NCI-H1694 treated with DMSO at 0.1 percent for 48 hours (cell line): ENCODE measurements at places on chromosomes 1 and 21.

DNA sequence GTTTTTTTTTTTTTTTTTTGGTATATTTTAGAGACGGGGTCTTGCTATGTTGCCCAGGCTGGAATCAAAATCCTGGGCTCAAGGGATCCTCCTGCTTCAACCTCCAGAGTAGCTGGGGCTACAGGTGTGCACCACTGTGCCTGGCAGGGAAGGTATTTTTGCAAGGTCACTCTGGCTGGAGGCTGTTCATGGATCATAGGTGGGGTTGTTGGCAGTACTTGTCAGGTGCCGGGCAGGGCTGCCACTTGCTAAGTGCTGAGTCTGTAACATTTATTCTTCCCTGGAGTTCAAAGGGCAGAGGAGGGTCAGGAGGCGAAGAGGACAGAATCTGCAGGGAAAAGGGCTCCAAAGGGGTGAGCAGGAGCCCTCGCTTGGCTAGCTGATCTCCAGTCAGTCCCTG, 24.1 kb downstream of the A3GALT2 start:
- DNase-seq = no peak

DNA sequence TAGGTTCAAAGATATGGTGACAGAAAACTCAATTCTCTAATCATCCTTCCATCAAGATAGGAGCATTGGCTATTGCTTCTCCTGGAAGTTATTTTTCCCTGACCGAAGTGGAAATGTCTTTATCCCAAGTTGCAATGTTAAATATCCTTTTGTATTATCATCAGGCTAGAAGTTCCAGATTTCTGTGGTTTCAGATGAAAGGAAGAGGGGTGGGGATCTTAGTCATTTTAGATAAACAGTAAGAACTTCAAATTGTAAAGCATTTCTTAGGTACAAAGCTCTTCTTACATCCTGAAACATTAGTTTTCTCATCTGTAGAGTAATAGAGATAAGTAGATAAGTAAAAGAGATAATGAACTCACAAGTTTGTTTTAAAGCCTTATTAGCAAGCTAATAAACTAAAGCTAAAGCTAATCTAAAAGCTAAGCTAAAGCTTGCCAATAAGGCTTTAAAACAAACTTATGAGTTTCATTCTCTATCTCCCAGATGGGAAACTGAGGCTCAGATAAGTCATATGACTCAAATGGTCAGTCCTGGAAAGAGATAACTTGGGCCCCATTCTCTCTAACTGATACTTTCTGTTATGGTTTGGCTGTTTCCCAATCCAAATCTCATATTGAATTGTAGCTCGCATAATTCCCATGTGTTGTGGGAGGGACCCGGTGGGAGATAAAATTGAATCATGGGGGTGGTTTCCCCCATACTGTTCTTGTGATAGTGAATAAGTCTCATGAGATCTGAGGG, 99.2 kb upstream of the KCNK2 start:
- no peak for DNase-seq

DNA sequence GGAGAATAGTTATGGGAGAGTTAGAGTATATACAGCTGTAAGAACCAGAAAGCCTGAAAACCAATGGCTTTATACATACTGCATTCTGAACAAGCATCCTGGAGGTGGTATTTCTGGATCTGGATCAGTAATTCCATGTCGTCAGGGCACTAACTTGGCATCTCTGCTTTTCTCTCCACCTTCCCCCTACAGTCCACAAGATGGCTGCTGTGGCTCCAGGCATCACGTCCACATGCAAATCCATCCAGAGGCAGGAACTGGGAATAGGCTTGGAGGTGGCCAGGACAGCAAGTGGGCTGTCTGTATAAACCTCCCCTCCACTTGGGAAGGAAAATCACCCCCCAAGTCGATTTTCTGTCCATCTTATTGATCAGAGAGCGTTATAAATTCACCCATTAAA, 86.2 kb upstream of the WDR26 start:
- no peak for DNase-seq

- no peak for DNase-seq
Observed at GRCh38 chr21:41954654-41955499, 1.1 kb upstream of the C2CD2 start.

DNA sequence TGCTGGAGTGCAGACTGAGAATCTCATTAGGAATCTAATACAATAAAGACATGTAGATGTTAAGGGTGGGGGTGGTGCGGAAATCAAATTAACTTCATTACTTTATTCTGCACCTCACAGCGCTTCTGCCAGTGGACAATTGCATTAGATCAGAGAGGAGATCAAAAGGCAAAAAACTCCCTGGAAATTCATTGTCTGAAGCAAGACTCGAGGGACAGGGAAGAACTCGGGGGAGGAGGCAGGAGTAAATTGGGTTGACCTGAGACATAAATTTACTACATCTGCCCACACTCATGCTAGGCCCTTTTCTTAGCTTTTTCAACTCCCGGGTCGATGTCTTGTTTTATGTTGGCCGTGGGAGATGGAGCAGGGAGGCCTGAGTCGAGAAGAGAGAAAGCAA, 315.4 kb downstream of the SPATA17 start:
- no peak for DNase-seq

DNA sequence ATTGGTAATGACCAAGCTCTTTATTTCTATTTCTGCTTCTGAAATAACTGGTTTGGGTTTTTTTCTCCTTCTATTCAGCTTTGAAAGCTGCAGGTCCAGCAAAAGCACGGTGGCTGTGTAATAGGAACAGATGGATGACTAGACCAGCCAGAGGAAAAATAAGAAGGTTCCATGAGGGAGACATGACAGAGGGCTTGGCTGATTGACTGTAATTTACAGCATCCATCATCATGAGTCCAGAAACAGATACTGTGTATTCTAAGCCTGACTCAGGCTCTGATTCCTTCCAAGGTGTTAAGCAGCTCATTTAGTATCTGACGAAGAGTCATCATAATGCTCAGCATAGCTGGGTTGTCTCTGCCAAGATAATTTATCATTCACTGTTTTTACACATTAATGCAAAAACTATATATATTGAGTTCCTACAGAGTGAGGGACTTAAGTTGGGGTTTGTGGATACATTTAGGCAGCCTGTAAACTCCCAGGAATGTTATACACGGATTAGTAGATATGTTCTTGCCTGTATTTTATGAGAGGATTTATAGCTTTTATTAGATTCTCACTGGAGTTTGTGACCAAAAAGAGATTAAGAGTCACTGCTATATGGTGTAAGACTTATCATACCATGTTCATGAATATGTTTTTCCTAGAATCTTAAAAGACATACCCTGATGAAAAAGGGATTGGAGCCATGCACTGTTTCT, 72.6 kb downstream of the SGIP1 start:
- no peak for DNase-seq

GRCh38 chr1:148161053-148161901, 9.2 kb upstream of the NBPF11 start:
- DNase-seq = no peak

DNA sequence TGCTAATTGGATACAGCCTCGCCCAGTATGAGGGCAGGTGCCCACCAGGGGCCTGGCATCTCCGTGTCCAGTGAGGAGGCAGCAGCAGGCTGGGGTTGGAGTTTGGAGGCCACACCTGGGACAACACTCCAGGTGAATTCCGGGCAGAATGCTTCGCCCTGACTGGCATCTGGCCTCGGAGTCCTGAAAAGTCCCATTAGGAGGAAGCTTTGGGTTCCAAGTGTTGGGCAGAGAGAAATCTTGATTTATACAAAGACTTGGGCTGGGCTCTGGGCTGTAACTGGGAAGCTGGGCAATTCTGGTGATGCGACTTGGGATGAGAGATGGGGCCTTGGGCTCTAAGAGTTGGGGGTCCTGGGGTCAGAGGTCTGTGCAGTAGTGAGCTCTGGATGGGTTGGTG, 48.1 kb upstream of the CSF3R start:
- no peak for DNase-seq

- DNase-seq = no peak
Observed at GRCh38 chr1:237677979-237678378, 212.7 kb downstream of the ZP4 start.

DNA sequence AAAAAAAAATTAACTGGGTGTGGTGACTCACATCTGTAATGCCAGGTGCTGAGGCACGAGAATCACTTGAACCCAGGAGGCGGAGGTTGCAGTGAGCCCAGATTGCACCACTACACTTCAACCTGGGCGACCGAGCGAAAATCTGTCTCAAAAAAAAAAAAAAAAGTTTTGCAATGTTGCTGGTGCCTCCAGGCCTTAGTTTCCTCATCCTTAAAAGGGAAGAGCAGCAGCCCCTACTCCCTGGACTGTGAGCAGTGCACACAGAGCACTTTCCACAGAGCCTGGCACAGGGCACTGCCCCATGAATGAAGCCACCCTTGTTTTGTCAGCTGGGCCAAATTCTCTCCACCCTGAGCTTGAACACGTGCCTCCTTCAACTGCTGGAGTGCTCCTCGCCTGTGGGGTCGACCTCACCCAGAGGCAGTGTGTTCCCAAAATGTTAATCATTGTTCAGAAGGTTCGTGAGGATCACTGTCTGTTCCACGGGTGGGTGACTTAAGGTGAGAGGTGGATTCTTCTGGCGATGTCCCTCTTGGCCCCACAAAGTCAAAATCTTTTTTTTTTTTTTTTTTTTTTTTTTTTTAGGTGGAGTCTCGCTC, 152.1 kb upstream of the TMEM51 start:
- no peak for DNase-seq

DNA sequence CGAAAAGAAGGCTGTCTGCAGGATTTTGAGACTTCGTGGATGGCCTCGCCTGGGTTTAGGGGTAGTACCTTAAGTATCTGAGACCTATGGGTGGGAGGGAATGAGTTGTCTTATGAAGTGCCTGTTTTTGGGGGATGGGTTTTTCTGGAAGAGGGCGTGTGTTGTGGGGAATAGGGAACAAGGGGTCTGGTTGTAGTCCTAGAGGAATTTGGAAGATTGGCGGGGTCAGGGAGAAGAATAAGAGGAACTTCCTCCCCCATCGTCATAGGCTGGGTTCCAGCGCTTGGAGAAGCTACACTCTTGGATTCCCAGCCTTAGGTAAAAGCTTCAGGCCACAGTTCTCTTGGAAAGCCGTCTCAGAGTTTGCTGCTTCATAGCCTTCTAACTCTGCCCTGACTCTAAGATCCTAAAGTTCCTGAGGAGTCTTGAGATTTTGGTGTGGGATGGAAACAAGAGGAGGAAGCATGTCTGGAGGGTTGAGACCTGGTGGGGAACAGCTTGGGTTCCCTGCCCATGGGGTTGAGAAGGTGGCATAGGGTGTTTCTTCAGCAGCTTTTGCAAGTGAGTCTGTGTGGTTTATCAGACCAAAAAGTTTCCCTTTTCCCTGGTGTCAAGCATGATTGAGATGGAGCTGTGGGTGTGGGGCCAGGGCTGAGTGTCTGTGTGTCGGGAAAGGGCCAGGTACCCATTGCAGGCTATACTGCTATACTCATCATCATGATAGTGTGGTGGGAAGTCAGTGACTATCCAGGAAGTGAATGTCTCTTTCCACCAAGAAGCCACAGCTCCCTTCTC, 1.8 kb downstream of the VANGL2 start:
- no peak for DNase-seq

GRCh38 chr1:26696654-26697430, 1.0 kb downstream of the ARID1A start:
- no peak for DNase-seq

DNA sequence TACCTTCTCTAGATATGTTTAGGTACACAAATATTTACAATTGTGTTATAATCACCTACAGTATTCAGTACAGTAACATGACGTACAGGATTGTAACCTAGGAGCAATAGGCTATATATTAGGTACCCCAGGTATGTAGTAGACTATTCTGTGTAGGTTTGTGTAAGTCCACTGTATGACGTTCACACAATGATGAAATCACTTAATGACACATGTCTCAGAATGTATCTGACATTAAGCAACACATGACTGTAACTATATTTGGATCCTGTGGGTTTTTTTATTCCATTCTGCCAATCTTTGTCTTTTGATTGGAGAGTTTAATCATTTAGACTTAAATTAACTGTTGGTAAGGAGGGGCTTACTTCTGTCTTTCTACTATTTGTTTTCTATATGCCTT, 52.1 kb downstream of the STYXL2 start:
- DNase-seq = no peak
